ENCODE measurements at places on chromosomes 13 and 19. TPM values are rescaled to one million over a fixed set of nuclear protein-coding genes. Genes with fewer than 3 reads are reported as not detected.
A peak's percentile ranks its signal among the peaks of the same experiment; 100 is the strongest.

- no peak for DNase-seq
- H3K27ac ChIP-seq: no peak overlapping the region
- no peak overlapping the region for H3K4me3 ChIP-seq
- no peaks in the 10 kb centered on the region for H3K36me3 ChIP-seq
- H3K4me1 ChIP-seq: no peaks in the 10 kb centered on the region
Measured at GRCh38 chr19:33724721-33725060, 72.0 kb upstream of the KCTD15 start.

DNA sequence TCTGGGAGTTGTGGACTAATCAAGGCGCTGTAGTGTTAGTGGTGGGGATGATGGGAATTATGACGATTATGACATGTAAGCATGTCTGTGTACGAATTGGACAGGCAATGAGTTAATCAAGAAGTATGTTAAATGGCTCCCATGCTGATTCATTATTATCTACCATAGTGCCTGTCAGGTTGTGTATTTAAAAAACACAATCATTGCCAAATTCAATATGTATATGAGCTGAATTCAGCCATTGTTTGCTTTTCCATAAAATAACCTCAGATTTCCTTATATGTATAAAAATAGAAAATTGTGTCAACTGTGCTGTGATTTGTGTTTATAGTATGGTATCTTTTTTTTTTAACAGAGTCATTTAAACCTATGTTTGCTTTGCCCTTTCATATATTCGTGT, 37.1 kb downstream of the PCCA start:
- no peak for DNase-seq
- H3K4me3 ChIP-seq: no peak overlapping the region
- H3K27me3 ChIP-seq: no peaks in the 10 kb centered on the region
- no peak overlapping the region for H3K27ac ChIP-seq
- H3K36me3 ChIP-seq: no peaks in the 10 kb centered on the region

The IGSF23 gene
- total RNA-seq: not detected

GRCh38 chr13:97431171-97431764, 2.7 kb upstream of the RAP2A start:
- DNase-seq: no peak
- H3K27me3 ChIP-seq: no peaks in the 10 kb centered on the region
- H3K4me1 ChIP-seq: no peaks in the 10 kb centered on the region
- no peak overlapping the region for H3K4me3 ChIP-seq
- H3K27ac ChIP-seq: no peak overlapping the region

The KRTDAP gene
- not detected for total RNA-seq

- no peak for DNase-seq
- H3K27me3 ChIP-seq: no peaks in the 10 kb centered on the region
- no peak overlapping the region for H3K4me3 ChIP-seq
Measured at GRCh38 chr19:11288349-11288748, 7.6 kb upstream of the TSPAN16 start.

DNA sequence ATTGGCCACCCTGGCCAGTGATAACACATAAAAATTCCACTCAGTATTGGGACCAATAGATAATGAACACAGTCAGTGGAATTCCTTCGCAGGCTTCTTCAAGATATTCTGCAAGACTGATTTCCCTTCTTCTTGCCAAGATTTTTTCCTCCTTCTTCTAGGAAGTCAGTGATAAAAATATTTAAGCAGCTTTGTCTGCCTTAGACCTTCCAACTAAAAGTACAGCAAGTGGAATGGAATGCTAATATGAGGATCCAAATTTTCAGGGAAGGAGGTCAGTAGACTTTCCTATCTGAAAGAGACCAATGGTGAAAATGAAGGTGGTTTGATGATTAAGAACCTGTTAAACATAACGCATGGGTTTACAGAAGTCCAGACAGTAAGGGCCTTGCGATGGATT, 9.6 kb downstream of the STARD13 start:
- no peak for DNase-seq
- no peaks in the 10 kb centered on the region for H3K36me3 ChIP-seq
- no peaks in the 10 kb centered on the region for H3K27me3 ChIP-seq
- no peaks in the 10 kb centered on the region for H3K4me1 ChIP-seq
- no peak overlapping the region for H3K4me3 ChIP-seq

- H3K4me1 ChIP-seq: no peaks in the 10 kb centered on the region
- no peak for DNase-seq
- H3K36me3 ChIP-seq: no peaks in the 10 kb centered on the region
- no peaks in the 10 kb centered on the region for H3K27me3 ChIP-seq
- peak overlapping the region; percentile 25 for H3K27ac ChIP-seq
Measured at GRCh38 chr13:46778890-46779289, 18.1 kb downstream of the ESD start.

- H3K4me1 ChIP-seq: no peaks in the 10 kb centered on the region
- no peak overlapping the region for H3K27ac ChIP-seq
- no peaks in the 10 kb centered on the region for H3K27me3 ChIP-seq
- no peak for DNase-seq
- H3K36me3 ChIP-seq: no peaks in the 10 kb centered on the region
- no peak overlapping the region for H3K4me3 ChIP-seq
Measured at GRCh38 chr13:36950920-36951319, 30.9 kb upstream of the SMAD9 start.

DNA sequence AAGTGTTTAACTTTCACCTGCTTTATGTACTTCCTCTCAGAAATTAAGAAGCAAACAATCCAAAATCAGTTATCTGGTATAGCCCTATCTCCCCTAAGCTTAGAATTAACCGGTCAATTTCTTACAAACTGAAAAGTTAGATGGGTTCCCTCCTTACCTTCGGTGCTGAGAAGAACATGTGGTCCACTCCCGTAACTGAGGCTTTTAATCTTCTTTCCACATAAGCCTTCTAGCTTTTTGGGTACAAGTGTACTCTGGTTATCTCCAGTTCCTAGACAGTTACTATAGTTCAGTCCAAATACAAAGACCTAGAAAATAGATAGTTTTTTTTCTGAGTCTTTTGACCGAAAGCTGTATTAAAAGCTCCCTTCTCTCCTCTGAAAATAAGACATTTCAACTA, 18.9 kb downstream of the RCBTB1 start:
- no peaks in the 10 kb centered on the region for H3K27me3 ChIP-seq
- H3K27ac ChIP-seq: no peak overlapping the region
- no peak overlapping the region for H3K4me3 ChIP-seq
- no peaks in the 10 kb centered on the region for H3K36me3 ChIP-seq
- no peaks in the 10 kb centered on the region for H3K4me1 ChIP-seq

The NKG7 gene
- 2.9 TPM for total RNA-seq

The FRY gene
- 92.9 TPM for total RNA-seq
